ENCODE measurements at places on chromosomes 1 and 21.

DNA sequence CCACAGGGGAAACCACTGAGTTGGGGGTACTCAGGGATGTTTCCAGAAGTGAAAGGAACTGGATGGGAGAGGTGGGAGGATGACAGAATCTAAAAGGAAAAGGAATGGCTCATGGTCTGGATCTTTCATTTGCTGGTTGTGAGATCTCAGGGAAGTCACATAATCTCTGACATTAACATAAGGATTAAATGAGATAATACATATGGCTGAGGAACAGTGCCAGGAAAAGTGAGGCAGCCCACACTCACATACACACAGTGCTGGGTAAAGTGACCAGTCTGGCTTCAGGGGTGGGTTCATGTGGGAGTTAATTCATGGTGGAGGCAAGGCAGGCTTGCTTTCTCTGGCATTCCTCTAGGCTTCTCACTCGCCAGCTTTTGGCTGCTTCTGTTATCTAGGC lies 3.9 kb upstream of the PTCH2 start:
- DNase-seq: no peak

- no peak for DNase-seq
These were observed 28.2 kb downstream of the NFIA start for GRCh38 chr1:61110554-61110953.

DNA sequence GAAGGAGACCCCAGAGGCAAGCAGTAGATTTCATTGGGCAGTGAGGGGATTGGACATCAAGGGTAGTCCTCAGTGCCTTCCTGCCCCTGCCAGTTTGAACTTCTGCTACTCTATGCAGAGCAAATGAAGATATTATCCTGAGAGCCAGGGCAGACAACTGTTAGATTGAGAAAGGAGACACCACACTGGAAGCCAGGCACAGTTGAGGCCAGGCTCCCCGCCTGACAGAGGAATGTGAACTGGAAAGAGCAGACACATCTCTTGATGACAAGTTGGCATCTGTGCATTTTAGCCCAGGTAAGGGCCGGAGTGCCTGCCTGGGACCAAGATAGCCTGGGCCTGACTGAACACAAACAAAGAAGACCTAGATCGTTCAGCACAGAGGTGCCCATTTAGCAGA lies 16.0 kb downstream of the SH3BGR start:
- no peak for DNase-seq

- DNase-seq: no peak
These were observed 2.0 kb downstream of the GFI1 start for GRCh38 chr1:92484472-92485380.

DNA sequence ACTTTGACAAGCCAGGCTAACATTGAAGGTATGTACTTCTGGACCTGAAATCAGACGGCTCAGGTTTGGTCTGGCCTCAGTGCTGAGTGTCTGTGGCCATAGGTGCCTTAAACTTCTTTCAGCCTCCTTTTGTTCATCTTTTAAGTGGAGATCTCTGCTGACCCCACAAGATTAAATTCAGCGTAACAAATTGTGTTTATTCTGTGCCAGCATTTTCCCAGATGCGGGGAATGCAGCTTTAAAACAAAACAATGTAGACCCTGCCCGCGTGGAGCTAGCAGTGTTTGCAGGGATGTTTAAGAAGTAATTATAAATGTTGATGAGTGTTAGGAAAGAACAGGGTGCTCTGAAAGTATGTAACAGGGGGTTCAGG lies 923 bp downstream of the CAP1 start:
- no peak for DNase-seq

DNA sequence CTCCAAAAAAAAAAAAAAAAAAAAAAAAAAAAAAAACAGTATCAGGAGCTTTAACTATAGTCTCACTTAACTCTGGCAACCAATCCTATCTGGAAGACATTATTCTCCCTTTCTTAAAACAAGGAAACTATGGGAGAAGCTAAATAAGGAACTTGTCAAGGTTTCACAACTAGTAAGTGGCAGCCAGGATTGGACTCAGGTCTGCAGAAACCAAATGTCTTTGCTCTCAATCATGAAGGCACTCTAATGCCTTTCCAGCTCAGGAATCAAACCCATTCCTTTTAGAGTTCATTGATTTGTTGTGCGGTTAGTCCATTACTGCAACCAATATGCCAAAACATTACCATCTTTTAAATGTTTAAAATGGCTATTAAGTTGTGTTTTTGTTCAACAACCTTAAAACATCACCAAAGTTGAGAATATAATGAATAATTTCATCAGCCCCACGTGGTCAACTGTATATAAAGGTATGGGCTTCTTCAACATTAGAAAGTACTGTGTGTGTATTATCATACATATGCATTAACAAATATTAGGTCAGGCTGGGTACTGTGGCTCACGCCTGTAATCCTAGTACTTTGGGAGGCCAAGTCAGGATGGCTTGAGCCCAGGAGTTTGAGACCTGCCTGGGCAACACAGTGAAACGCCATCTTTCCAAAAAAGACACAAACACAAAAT lies 1.5 kb downstream of the EPRS1 start:
- no peak for DNase-seq

GRCh38 chr1:85153149-85153891 lies 47.5 kb downstream of the SYDE2 start:
- DNase-seq: no peak

- DNase-seq: no peak
These were observed 252.6 kb downstream of the RHOU start for GRCh38 chr1:228987736-228988506.

DNA sequence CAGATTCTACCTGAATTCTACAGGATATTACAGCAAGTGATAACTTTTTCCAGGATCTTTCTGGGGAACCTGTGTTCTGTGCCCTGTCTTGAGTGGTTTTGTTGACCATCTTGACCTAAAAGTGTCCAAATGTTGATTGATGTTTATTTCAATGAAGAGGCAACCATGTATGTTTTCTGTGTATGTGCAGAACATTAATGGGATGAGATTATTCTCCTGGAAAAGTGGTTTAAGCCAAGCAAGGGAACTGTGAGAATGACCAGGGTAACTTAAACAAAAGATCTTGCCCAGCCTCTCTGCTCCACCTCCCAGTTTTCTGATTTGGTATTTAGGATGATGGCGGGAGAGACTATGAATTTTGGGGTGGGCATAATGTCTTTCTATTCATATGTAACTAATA lies 1.0 kb upstream of the SAMD13 start:
- DNase-seq: peak; percentile 42

- DNase-seq: no peak
These were observed 1.7 kb downstream of the ARID1A start for GRCh38 chr1:26697431-26697977.

DNA sequence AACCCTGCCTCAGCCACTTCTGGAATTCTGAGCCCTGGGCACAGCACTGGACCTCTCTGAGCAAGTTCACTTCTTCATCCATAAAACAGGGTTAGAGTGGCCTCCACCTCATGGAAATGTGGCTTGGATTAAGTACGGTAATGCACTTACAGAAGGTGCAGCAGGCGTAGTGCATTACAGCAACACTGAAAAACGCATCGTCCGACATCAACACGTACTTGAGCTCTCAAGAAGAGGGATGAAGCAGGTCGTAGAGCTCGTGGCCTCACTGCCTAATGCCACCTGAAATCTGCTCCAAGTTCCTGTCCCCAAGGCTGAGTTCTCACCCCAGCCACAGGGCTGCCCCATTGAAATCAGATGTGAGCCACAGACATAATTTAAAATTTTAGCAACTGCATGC lies 650.1 kb downstream of the NPHP4 start:
- no peak for DNase-seq

GRCh38 chr1:170700842-170701615 lies 37.1 kb downstream of the PRRX1 start:
- no peak for DNase-seq

- DNase-seq: no peak
These were observed 41.4 kb downstream of the ZMYM1 start for GRCh38 chr1:35120458-35121133.

DNA sequence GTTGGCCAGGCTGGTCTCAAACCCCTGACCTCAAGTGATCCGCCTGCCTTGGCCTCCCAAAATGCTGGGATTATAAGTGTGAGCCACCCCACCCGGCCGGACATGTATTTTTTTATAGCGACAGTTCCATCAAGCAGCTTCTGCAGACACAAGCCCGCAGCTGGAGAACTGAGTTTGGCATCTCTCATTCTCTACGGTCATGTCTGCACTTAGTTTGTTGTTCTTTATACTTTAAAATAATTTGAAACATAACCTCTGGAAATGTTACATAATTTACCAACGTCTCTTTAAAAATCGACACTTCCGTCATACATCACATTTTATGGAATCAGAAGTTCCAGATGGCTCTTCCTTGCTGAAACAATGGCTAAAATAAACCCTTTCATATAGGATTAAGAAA lies 183.6 kb downstream of the DYRK1A start:
- DNase-seq: no peak

GRCh38 chr21:40173816-40174215 lies 306.6 kb downstream of the PCP4 start:
- DNase-seq: no peak

- no peak for DNase-seq
These were observed 273.8 kb upstream of the ESRRG start for GRCh38 chr1:216997069-216997468.

- no peak for DNase-seq
These were observed 256.9 kb upstream of the DPYD start for GRCh38 chr1:98177751-98178150.

DNA sequence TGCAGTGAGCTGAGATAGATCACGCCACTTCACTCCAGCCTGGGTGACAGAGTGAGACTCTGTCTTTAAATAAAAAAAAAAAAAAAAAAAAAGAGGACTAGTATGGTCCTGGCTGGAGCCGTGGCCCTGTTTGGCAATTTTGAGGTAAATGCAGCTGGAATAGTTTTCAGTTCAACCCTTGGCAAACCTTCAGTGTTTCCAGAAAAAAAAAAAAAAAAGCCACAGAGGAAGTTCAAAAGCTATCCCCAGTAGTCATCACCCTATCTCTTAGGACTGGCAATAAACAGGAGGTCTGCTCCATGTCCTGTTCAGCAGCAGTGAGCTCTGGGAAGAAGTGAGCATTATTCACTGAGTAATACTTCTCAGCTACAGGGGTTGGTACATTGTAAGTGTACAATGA lies 56.8 kb upstream of the ERRFI1 start:
- no peak for DNase-seq

- no peak for DNase-seq
These were observed 59.3 kb upstream of the GJB5 start for GRCh38 chr1:34695580-34695979.

DNA sequence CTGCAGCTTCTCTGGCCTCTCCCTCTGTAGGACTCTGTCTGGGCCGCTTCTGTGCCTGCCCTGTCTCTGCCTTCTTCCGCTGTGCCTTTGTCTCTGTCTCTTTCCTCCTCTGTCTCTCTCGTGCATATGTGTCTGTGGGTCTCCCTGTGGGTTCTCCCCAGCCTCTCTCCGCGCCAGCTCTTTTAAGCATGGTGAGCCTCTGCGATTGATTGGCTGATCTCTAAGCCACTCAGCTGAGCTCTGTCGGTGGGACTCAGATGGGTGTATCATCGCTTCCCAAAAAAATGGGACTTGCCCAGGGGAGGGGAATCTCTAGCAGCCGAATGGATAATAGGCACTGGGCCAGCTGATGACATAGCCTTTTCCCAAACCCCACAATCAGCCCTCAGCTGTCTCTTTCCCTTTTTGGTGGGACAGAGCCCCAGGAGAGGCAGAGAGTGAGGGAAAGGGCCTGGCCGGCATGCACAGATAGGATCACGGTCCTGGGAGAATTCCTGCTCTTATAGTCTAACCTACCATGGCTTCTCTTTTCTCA lies at the start of gene ADAMTS4:
ADAMTS4 (minus strand) TSS at position 158 of the 535 bp plus-strand sequence. CDS start 427 bp downstream, outside the sequence.
- DNase-seq: peak; percentile 98

- no peak for DNase-seq
These were observed 49.1 kb downstream of the CAMTA1 start for GRCh38 chr1:6834366-6834765.

DNA sequence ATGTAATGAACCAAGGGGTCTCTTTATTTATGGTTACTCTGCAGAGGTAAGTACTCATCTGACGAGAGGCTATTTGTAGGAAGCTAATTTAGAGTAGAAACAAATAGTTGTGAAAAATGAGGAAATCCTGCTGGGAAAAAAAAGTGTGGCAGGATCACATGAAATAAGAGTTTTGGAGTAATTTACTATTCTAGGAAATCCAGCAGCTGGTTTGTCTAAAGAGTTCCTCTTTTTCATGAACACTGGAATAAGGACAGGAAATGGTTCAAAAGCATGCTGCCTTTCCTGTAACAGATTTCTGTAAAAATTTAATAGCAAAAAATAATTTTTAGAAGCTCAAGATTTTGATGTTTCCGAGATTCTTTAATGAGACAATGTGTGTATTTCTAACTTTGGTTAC lies 177.3 kb downstream of the CHRM3 start:
- peak; percentile 10 for DNase-seq

GRCh38 chr1:117812869-117813511 lies 116.4 kb downstream of the GDAP2 start:
- no peak for DNase-seq

- peak; percentile 72 for DNase-seq
These were observed 283.4 kb downstream of the ASTN1 start for GRCh38 chr1:176880955-176881595.

DNA sequence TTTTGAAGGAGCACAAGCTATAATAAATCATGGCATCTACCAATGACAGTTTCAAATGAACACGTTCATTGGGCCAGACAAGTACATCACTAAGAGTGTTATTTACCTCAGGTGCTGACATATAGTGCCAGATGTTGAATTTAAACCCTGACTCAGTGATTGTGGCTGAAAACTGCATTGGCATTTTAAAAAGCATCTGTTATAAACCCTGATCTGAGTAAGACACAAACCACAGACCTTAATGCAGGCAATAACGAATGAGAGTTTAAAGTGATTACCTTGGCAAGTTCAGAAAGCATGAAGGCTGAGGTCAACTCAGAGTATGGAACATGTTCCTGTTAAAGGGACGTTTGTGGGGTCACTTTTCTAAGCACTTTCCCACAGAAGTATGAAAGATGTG lies 865.1 kb upstream of the TMPRSS15 start:
- no peak for DNase-seq

GRCh38 chr1:206521694-206522402 lies 14.5 kb downstream of the RASSF5 start:
- no peak for DNase-seq

DNA sequence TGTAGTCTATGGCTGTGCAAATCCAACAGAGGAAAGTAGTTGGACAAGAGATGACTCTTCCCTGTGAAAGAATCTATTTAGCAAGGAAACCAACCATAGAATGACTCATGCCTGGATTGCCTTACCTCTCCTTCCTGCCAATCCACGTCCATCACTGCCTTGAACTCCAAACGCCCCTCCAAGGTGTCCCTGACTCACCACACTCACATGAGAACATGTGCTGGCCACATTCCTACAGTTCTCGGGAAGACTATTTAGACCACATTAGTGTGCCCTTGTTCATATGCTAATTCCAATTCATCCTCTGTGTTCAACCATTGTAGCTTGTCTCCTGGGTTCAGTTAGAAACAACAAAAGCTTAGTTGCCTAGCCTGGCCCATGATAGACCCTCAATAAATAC lies 157.3 kb downstream of the SLC30A10 start:
- DNase-seq: no peak

Measured in pons (tissue), 1 donor.